GM03348 (cell line): ENCODE measurements at places on chromosomes 16 and 17.

GRCh38 chr17:81256616-81257015 lies 17.5 kb downstream of the NDUFAF8 start:
- peak; percentile 34 for DNase-seq

GRCh38 chr17:49518346-49519078 lies 23.4 kb downstream of the NGFR start:
- no peak for DNase-seq

DNA sequence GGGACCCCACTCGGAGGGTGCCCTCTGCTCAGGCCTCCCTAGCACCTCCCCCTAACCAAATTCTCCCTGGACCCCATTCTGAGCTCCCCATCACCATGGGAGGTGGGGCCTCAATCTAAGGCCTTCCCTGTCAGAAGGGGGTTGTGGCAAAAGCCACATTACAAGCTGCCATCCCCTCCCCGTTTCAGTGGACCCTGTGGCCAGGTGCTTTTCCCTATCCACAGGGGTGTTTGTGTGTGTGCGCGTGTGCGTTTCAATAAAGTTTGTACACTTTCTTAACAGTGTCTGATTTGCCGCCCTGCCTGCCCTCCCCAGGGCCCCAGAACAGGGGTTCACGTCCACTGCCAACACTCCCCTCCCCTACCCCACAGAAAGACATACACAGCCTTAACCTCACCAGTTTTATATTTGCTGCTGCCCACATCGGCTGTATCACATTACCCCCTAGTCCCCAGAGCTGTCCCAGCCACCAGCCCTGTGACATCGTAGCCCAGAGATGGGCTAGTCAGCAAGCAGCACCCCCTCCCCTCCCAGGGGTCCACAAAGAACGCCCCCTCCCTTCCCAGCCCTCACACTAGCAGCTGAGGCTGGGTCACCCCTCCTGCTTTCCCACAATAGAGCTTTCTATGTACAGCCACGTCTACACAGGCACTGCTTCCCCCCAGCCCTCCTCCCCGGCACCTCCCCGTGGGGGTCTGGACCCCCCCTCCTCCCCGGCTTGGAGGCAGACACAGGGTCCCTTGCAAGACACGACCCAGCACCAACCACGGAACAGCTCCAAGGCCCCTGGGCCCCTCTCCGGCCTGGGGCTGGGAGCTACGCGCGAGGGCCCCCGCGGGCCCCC lies 7.9 kb downstream of the GRN start:
- DNase-seq = no peak

DNA sequence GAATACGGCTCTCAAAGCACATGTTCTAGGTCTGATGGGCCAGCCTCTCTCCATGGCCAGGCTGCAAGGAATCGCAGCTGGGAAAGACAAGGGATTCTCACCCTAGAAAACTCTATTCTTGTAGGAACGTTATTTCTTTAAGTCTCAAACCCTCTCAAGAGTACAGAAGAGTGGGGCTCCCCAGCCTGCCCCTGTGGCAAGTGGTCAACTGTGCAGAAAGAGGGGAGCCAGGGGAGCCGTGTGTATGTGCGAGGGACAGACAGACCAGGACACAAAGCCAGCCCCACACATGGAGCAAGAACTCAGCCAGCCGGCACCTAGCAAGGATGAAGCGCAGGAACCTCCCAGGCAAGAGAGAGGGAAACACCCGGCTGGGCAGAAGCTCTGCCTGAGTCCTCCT lies 16.4 kb downstream of the KIFC3 start:
- DNase-seq = no peak
